ENCODE measurements at places on chromosomes 16 and 17. TPM values are rescaled to one million over a fixed set of nuclear protein-coding genes. Genes with fewer than 3 reads are reported as not detected.

GRCh38 chr17:76452127-76452659 is 759 bp downstream of the UBE2O start:
- peak; percentile 34 for DNase-seq

The VKORC1 gene
- polyA plus RNA-seq = 66.9 TPM

The RNU2-1 gene
- not detected for polyA plus RNA-seq

The RNF40 gene
- 47.9 TPM for polyA plus RNA-seq

The PTX4 gene
- 0.13 TPM for polyA plus RNA-seq

- no peak for DNase-seq
These were observed 73.9 kb downstream of the CDH13 start for GRCh38 chr16:82700541-82701235.

DNA sequence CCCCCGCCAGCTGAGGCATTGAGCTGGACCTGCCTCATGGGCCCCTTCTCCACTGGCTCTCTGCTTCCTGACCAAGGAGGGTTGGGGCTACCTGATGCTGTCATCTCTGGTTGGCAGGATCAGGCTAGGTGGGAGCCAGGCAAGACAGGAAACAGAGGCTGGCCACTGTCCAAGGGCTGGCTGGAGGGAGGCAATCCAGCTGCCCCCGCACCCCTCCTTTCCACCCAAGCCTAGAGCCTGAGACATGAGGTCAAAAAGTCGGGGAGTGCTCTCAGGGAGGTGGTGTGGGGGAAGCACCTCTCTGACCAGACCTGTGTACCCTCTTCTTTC is 14.5 kb downstream of the NGFR start:
- DNase-seq = no peak

GRCh38 chr17:75476752-75477489 is 20.5 kb downstream of the TMEM94 start:
- no peak for DNase-seq

The NPIPB6 gene
- 0.85 TPM for polyA plus RNA-seq

GRCh38 chr16:48124266-48124665 is 31.5 kb downstream of the ABCC12 start:
- DNase-seq = no peak

DNA sequence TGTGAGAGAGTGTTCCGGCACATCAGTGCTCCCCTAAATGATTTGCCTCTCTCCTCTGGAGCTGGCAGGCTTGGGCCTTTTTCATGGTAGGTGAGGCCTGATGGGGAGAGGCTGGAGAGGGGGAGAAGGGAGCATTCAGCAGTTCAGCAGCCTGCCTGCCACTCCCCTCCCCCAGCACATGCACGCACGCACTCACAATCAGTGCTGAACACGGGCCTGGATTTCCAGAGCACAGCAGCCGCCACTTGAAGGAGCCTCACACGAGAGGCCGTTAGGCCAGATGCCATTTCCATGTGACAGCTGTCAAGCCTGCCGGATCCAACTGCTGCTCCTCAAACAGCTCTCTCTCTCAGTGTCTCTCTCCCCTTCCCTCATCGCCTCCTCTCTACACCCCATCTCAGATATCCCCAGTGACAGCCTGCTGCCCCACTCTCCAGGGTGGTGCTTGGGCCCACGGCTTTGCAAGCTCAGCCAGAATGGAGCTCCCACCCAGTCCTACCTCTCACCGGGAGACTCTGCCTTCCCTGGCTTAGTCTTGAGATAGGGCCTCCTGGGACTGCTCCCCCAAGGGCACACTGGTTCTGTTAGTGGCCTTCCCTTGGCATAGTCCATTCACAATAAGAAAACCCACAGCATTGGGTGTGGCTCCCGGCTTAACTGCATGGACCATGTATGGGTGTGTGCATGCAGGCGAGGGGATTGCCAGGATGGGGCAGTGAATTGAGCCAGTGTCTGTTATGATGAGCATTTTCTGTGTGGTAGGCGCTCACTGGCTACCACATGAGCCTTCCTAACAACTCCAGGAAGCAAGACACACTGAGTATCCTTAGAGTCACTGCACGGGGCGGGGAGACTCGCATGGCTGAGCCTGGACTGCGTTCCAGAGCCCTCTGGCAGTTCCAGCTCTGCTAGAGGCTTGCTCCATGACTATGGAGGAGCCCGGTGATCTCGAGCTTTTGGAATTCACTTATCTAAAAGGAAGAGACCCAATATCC is 226.2 kb downstream of the CCDC182 start:
- peak; percentile 32 for DNase-seq

Data from muscle of back (tissue), 13 donors.